ENCODE measurements at places on chromosomes 4 and X. TPM values are rescaled to one million over a fixed set of nuclear protein-coding genes. Genes with fewer than 3 reads are reported as not detected.

GRCh38 chr4:70801265-70801809 is 38.4 kb downstream of the GRSF1 start:
- DNase-seq: no peak
- no peaks in the 10 kb centered on the region for H3K36me3 ChIP-seq
- no peak overlapping the region for H3K27ac ChIP-seq
- H3K4me1 ChIP-seq: no peaks in the 10 kb centered on the region
- no peak overlapping the region for H3K4me3 ChIP-seq
- H3K27me3 ChIP-seq: no peaks in the 10 kb centered on the region

DNA sequence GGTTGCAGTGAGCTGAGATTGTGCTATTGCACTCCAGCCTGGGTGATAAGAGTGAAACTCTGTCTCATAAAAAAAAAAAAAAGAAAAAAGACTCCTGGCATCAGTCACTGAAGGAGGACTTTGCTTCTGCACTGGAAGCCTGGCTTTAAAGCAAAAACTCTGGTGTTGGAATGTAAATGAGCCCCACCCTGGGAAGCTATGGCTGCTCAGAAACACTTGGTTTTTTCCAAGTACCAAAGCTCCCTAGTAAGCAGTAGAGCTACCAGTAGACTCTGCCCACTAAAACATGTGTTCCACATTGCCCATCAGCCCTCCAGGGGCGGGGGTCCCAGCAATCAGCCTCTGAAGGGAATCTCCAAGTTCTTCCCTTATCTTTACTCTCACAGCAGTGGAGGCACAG is 154.4 kb downstream of the SHROOM3 start:
- DNase-seq: no peak
- H3K27ac ChIP-seq: no peak overlapping the region

DNA sequence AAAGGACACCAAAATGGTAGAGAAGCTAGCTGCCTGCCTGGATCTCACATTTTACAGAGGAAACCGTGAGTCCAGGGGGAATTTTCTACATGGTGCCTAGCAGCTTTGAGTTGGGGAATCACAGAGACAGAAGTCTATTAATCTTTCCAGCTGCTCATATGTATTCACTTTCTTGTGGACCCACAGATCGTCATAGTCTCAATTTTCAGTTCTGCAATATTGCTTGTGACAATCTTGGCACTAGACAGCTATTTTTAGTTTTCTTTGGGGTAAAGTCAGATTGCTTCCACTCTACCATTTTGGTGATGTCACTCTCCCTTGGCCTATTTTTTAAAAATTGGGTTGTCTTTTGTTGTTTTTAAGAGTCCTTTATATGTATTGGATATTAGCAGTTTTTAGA is 233.4 kb upstream of the STK26 start:
- no peaks in the 10 kb centered on the region for H3K27me3 ChIP-seq
- no peaks in the 10 kb centered on the region for H3K36me3 ChIP-seq
- no peak for DNase-seq
- no peak overlapping the region for H3K4me3 ChIP-seq

DNA sequence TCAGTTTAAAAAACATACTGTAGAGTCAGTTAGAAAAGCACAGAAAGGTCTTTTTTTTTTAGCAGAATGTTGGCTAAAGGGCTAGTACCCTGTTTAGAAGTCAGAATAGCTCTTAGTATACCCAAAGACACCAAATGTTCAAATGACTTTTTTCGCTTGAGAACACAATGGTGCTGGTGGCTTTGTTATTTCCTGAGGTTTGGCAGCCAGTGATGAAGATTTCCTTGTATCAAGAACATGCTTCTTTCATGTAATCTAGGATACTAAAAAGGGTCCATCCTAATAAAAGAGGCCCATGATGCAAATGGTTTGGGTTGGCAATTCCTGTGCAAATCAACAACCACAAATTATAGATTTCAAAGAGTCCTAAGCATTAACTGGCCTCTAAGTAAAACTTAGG is 21.1 kb upstream of the CD40LG start:
- H3K27ac ChIP-seq: no peak overlapping the region
- H3K4me3 ChIP-seq: no peak overlapping the region
- H3K36me3 ChIP-seq: no peaks in the 10 kb centered on the region
- H3K27me3 ChIP-seq: no peaks in the 10 kb centered on the region
- H3K4me1 ChIP-seq: no peaks in the 10 kb centered on the region

DNA sequence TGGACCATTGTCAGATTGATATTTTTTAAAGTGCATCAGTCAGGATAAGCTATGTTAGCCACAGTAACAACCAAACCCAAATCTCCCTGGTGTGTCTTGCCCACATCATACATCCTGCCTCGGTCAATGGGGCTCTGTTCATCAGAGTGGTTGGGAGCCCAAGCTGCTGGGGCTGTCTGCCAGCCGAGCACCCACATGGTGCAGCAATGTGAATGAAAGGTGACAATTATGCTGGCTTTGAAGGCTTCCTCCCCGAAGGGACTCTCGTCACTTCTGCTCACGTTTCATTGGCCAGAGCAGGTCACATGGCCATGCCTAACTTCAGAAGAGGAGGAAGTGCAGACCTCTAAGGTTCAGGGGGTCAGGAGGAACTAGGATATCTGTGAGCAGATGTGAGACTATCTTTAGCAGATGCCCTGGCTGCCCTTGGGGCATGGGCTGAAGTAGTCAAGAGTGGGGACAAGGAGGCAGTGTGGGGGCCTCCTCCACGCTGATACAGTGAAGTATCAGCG is 1.3 kb upstream of the JAKMIP1 start:
- peaks cover 18% of the 10 kb centered on the region for H3K4me1 ChIP-seq
- H3K4me3 ChIP-seq: no peak overlapping the region
- no peaks in the 10 kb centered on the region for H3K27me3 ChIP-seq
- no peak for DNase-seq
- H3K36me3 ChIP-seq: no peaks in the 10 kb centered on the region

DNA sequence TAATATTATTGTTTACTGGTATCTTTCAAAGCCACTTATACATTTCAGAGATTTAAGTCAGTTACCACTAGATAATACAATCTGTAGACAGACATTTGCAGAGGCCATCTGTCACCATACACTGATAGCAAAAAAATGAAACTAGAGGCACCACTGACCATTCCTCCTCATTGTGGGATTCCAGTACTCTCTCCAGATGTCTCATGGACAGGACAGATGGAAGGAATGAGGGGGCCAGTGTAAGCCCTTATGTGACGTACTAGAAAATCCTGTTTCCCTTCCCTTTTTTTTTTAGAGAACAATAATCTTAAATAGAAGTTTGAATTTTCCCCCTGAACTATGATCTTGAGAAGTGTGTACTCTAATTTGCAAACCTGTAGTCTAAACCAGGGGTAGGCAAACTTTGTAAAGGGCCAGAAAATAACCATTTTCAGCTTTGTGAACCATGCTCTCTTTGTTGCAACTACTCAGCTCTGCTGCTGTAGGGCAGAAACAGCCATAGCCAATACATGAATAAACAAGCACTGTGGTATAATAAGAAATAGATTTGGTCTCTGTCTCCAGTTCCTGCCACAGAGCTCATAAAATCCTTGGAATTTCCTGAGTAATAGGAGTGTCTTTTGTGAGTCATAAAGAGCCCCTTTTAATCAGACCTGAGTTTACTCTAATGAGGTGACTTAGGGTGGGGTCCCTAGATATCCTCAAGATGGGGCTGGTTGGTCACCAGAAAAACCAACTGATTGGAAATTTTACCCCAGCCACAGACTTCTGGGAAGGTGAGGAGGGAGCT is 90.4 kb downstream of the MOSPD2 start:
- H3K36me3 ChIP-seq: no peaks in the 10 kb centered on the region
- H3K4me3 ChIP-seq: no peak overlapping the region

GRCh38 chr4:153161226-153161963 is 42.8 kb upstream of the TRIM2 start:
- DNase-seq: no peak
- H3K27me3 ChIP-seq: no peaks in the 10 kb centered on the region
- no peaks in the 10 kb centered on the region for H3K4me1 ChIP-seq
- no peak overlapping the region for H3K4me3 ChIP-seq

DNA sequence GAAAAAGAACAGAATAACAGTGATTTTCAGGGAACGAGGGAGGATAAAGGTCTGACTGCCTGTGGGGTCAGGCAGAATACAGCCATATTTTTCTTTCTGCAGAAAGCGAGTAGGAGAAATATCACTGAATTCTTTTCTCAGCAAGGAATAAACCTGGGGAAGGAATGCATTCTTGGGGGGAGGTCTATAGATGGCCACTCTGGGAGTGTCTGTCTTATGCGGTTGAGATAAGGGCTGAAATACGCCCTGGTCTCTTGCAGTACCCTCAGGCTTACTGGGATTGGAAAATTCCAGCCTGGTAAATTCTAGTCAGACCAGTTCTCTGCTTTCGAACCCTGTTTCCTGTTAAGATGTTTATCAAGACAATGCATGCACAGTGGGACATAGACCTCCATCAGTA is 26.3 kb downstream of the CNGA1 start:
- no peaks in the 10 kb centered on the region for H3K4me1 ChIP-seq
- no peak overlapping the region for H3K27ac ChIP-seq
- H3K27me3 ChIP-seq: no peaks in the 10 kb centered on the region
- no peaks in the 10 kb centered on the region for H3K36me3 ChIP-seq
- no peak for DNase-seq
- H3K4me3 ChIP-seq: no peak overlapping the region

- no peaks in the 10 kb centered on the region for H3K27me3 ChIP-seq
- no peaks in the 10 kb centered on the region for H3K36me3 ChIP-seq
- H3K4me3 ChIP-seq: no peak overlapping the region
Observed at GRCh38 chrX:3160756-3161155, 119.5 kb downstream of the ARSF start.

DNA sequence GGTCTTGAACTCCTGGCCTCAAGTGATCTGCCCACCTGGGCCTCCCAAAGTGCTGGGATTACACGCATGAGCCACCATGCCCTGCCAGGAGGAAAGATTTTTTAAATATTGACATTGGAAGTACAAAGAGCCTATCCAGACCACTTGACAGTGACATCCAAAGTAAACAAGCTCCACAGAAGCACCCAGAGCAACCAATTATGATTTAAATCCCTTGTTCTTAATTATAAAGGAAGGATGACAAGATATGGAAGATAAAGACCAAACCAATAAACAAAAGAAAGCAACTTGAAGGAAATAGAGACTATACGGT is 27.7 kb upstream of the RPL34 start:
- no peak overlapping the region for H3K27ac ChIP-seq
- H3K36me3 ChIP-seq: no peaks in the 10 kb centered on the region
- no peak overlapping the region for H3K4me3 ChIP-seq
- H3K27me3 ChIP-seq: no peaks in the 10 kb centered on the region
- no peaks in the 10 kb centered on the region for H3K4me1 ChIP-seq

DNA sequence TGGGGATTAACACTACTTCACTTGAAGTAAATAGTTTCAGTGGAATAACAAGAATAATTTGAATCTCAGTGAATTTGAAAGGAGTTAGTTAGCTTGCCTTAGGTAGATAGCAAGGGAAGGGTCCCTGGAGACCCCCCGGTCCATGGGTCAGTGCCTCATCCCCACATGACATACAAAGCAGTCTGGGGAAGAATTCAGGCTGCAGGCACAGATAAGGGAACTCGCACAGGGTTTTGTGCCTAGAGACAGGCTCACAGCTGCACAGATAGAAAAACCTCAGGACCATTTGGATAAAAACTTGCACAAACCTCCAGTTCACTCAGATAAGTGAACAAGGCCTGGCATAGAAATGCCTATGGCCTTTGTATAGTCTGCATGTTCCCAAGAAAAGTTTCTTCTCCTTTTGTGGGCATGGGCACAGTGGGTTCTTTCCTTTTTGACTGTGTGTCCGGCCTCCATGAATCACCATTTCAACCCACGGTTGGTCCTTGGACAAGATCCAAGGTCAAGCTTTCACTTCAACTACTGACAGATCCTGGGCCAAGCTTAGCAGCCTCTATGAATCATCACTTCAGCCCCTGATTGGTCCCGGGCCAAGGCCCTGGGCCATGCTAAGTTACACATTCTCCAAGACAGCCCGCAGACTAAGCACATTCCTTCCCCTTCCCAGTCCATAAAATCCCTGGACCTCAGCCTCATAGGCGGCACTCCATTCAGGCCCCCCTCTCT is 108.3 kb upstream of the KLHL4 start:
- no peak overlapping the region for H3K4me3 ChIP-seq
- DNase-seq: no peak
- H3K36me3 ChIP-seq: no peaks in the 10 kb centered on the region
- H3K4me1 ChIP-seq: no peaks in the 10 kb centered on the region
- H3K27me3 ChIP-seq: no peaks in the 10 kb centered on the region
- H3K27ac ChIP-seq: no peak overlapping the region

DNA sequence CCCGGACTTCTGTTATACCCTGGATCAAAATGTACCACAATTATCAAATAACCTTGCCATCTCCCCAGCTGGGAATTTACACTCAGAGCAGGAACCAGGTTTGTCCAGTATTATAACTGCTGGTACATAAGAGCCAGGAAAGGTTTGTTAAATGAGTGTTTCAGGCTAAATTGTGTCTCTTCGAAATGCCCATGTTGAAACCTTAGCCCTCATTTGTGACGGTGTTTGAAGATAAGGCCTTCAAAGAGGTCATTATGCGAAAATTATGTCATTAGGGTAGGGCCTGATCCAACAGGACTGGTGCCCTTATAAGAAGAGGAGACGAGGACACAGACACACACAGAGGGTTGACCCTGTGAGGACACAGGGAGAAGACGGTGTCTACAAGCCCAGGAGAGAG is 73.5 kb upstream of the DHRSX start:
- no peak for DNase-seq
- H3K4me3 ChIP-seq: no peak overlapping the region
- no peaks in the 10 kb centered on the region for H3K36me3 ChIP-seq
- no peak overlapping the region for H3K27ac ChIP-seq

DNA sequence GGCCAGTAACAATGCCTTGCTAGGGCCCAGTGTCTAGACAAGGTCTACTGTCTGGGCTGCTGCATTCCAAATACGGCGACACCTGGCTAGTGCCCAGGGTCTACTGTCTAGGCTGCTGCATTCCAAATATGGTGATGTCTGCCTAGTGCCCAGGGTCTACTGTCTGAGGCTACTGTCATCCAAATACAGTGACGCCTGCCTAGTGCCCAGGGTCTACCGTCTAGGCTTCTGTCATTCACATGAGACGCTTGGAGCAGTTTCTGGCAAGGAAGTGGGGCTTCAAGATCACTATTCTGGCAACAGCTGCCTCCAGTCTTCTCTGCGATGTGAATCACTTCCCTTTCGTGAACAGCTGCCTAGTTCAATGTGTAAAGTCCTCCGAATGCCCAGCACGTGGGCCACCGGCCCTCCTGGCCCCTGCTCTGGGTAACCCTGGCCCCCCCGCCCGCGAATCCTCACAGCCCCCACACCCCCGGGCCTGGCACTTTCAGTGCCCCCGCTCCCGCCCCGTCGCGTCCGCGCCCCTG is 12.7 kb downstream of the ACOX3 start:
- H3K27me3 ChIP-seq: no peaks in the 10 kb centered on the region

PLAC1 gene
- total RNA-seq: not detected

CLGN gene
- not detected for total RNA-seq
